NCI-H2107 (cell line): ENCODE measurements at places on chromosomes 12 and 14.

- DNase-seq: no peak
Measured at GRCh38 chr12:13075118-13075480, 28.4 kb downstream of the GSG1 start.

DNA sequence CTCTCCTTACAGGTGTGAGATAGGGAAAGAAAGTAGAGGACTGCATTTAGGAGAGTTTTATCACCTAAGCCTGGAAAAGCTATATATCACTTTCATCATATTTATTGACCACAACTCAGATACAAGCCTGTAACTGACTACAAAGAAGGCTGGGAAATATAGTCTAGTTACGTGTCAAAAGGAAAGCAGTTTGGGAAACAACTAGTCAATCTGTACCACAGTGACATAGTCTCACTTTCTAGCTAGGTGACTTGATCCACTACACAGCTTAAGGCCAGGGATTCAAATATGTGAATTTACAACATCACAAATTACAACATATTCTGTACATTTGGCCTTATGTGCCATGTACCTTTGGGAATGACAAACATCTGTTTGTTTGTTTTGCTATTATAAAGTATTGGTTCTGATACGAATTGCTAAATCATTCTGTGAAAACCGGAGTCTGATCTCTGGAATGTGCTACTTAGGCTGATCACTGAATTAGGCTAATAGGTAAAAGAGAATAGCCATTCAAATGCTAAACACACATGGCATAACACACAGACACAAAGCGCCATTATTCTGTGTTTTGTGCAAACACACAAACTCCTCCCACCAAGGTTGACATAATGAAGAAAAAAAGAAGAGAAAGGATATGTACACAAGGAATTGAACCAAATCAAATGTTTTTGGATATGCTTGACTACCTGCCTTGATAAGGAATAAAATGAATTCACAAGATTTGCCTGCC is 279.8 kb downstream of the DUSP6 start:
- no peak for DNase-seq

DNA sequence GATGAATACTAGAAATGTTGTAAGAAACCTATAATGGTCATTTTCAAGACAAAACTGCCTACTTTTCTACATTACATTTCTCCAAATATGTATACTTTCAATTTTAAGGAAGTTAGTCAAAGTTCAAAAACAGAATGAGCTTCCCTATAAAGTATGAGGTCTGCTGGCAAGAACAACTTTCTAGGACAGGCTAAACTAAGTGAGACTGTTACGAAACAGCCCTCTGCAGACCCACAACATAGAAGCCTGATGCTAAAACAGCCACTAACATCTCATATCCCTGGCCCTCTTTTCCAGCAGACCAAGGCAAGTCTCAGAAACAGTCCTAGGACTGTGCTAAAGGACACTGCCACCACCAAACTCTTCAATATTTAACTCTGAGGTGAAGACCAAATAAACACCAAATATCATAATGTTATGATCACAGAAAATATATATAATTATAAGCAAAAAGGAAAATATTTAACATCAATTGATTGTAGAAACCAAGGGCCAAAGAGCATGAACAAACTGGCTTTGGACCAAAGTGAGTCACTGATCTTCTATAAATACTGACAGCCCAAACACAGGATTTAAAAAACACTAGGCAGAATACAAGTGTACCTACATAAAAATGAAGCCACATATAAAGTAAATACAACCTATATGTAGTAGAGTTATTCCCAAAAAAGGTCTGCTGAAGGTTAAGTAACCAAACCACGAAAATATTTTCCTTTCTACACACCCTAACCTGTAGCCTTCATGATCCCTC is 27.7 kb downstream of the PPP4R3A start:
- DNase-seq: no peak

DNA sequence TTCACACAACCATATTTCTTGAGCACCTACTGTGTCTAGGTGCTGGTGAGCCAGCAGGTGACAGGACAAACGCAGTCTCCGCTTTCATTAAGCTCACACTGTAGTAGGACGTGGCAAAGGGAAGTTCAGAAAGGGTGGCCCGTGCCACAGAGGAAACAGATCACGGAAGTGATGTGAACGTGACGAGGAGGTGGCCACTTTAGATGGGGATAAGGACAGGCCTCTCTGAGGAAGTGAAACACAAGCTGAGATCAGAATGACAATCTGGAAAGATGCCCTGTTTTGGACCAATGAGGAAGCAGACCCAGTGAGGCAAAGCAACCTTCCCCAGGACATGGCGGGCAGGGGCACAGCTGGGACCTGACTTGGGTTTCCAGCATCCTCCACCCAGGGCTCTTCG is 127.4 kb upstream of the PRMT8 start:
- DNase-seq: no peak

DNA sequence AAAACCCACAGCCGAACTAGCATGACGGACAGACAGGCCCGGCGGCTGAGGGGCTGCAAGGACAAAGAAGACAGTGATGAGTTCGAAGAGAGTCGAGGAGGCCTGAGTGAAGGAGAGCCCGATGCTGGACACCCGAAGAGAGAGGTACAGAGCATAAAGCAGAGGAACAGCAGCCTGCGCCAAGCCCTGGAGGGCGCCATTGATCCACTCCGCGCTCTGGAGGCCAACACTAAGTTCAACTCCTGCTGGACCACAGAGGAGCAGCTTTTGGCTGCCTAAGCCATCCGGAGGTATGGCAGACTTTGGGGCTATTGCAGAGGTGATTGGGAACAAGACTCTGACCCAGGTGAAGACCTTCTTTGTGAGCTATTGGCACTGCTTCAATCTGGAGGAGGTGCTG is 7.8 kb upstream of the PLXNC1 start:
- no peak for DNase-seq

DNA sequence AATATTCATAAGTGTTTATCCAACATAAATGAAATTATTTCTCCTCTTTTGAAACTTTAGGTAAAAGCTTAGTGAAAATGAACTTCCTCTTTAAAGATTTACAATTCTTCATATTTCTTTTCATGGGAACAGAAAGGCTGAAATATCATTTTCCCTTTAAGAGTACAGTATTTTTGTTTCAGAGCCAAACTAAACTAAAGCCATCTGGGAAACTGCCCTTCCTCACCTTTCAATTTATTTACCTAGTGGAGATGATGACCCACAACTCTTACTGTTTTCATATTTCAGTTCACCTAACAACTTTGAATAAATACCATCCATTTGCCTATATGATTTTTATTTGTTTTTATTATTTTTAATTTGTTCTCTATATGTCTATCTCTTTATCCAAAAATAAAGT is 105.4 kb downstream of the ALX1 start:
- DNase-seq: no peak

DNA sequence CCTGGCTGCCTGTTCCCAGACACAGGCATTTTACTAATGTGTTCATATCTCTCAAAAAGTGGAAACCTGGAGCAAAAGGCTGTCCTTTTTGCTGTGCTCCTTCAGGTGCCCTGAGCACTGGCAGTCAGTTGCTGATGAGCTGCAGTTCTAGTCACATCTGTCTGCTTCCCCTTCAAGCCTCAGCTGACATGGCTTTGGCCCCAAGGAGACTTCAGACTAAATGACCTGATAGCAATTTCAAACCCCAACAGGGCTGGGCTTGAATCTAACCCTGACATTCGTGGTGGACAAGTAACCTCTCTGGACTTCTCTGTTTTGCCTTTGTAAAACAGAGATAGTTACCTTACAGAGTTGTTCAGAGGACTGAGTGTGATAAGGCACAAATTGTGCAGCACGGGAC is 5.7 kb downstream of the SERPINA9 start:
- no peak for DNase-seq

DNA sequence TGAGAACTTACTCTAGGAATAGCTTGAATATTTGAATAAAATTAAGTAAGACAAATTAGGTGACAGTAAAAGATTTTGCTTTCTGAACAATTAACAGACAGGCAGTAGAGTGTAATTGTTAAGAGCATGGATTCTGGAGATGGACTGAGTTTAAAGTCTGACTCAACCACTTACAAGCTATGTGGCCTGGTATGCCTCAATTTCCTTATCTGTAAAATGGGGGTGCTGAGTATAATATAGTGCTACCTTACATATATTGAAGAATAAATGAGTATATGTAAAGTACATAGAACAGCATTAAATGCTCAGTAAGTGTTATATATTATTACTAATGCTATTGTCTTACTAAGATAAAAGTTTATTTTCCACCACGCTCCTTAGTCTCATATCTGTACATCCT is 7.1 kb downstream of the MIA2 start:
- no peak for DNase-seq
